ENCODE measurements at places on chromosomes 16 and 17.

DNA sequence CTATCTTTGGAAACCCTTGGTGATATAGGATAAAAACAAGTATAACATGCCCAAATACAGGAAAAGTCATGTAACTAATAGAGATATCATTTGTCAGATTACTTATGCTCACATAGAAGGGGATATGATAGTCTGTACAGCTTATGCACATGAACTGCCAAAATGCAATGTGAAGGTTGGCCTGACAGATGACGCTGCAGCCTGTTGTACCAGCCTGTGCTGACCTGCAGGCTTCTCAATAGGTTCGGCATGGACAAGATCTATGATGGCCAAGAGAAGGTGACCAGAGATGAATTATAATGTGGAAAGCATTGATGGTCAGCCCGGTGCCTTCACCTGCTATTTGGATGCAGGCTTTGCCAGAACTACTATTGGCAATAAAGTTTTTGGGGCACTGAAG is 12.7 kb downstream of the WFIKKN2 start:
- no peak for DNase-seq

GRCh38 chr17:50681263-50682200 is 26.2 kb downstream of the ANKRD40 start:
- DNase-seq = peak; percentile 79

GRCh38 chr17:18181358-18181757 is 2.3 kb upstream of the ALKBH5 start:
- DNase-seq = no peak

DNA sequence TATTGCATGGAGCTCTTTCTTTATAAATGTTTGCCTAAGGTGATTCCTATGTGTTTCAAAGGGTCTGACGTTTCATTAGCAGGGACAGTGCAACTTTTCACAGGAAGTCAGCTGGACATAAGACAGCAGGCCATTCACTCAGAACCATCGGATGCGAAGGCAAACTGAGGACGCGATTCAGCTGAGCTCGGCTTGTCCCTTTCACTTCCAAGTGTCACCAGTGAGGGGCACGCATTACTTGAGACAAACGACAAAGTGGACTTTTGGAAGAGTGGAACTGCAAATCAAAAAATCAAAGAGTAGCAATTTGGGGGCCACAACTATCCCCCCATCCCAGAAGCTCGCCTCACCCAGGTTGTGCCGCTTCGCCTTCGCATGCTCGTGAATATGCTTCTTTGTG is 14.6 kb downstream of the USP22 start:
- no peak for DNase-seq

- no peak for DNase-seq
Measured at GRCh38 chr16:19589106-19589505, 33.6 kb downstream of the VPS35L start.

DNA sequence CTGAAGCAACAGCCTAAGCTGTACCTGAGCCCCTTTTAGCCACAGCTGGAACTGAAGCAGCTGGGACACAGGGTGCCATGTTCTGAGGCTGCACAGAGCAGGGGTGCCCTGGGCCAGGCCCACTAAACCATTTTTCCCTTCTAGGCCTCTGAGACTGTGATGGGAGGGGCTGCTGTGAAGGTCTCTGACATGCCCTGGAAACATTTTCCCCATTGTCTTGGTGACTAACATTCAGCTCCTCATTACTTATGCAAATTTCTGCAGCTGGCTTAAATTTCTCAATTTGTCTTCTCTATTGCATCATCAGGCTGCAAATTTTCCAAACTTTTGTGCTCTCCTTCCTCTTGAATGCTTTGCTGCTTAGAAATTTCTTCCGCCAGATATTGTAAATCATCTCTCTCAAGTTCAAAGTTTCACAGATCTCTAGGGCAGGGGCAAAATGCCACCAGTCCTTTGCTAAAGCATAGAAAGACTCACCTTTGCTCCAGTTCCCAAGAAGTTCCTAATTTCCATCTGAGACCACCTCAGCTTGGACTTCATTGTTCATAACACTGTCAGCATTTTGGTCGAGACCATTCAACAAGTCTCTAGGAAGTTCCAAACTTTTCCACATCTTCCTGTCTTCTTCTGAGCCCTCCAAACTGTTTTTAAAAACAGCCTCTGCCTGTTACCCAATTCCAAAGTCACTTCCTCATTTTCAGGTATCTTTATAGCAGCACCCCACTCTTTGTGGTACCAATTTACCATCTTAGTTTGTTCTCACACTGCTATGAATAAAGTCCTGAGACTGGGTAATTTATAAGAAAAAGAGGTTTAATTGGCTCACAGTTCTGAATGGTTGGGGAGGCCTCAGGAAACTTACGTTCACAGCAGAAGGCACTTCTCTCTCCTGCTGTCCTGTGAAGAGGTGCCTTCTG is 49.8 kb downstream of the TMEM100 start:
- DNase-seq = no peak

- DNase-seq = no peak
Measured at GRCh38 chr17:77962348-77962747, 3.8 kb downstream of the TNRC6C start.

GRCh38 chr17:15281909-15282308 is 16.8 kb upstream of the PMP22 start:
- DNase-seq = no peak

- no peak for DNase-seq
Measured at GRCh38 chr16:85637061-85637807, 24.1 kb downstream of the GSE1 start.

GRCh38 chr17:56898874-56899273 is 15.0 kb downstream of the TRIM25 start:
- DNase-seq = no peak

GRCh38 chr17:77323413-77324171 is 182.8 kb downstream of the SEC14L1 start:
- peak; percentile 76 for DNase-seq
